Spleen (tissue), 13 donors: ENCODE measurements at places on chromosomes 2 and 18. TPM values are rescaled to one million over a fixed set of nuclear protein-coding genes. Genes with fewer than 3 reads are reported as not detected.

DNA sequence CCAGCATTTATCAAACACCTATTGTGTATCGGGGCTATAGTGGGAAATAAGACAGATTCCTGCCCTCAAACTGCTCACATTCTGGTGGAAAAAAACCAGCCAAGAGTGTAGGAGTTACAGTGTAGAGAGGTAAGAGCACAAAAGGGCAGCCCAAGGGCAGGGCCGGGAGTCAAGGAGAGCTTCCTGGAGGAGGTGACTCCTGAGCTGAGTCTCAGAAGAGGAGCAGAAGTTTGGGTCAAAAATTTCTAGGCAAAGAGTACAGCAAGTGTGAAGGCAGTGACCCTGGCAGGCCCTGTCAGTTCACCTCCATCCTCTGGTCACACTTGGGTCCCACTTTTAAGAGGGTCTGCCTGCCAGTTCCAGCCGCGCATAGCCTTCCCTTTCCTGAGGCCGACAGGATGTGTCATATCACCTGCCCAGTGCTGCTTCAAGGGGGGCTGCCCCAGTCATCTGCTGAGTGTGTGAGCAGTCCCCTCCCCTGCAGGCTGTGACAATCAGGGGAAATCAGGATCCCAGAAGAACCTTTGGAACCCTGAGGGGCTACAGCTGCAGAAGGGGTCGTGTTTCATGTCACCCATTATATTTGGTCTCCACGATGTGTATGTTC, 118.4 kb downstream of the GLI2 start:
- H3K4me3 ChIP-seq: no peak overlapping the region
- DNase-seq: peak; percentile 63
- H3K27me3 ChIP-seq: no peaks in the 10 kb centered on the region
- H3K27ac ChIP-seq: no peak overlapping the region

HOXD10 gene
- total RNA-seq: not detected

CPLX4 gene
- not detected for total RNA-seq

DNA sequence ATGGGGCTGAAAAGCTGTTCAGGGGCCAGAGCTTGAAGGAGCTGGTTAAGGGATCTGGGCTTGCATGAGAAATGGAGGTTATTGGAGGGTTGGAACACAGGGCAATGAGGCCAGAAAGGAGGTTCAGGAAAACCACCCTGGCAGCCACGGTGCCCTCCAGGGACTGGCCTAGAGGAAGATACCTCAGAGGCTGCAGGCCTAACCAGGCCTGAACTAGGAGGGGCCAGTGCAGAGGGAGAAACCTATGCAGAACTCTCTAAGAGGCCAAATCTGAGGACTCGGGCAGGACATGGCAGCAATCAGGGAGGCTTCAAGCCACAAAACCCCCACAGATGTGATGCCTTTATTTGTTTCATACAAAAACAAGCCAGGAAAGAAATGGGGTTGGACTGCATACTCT, 66.8 kb downstream of the BIN1 start:
- no peak overlapping the region for H3K27ac ChIP-seq
- no peaks in the 10 kb centered on the region for H3K27me3 ChIP-seq
- no peak for DNase-seq

DNA sequence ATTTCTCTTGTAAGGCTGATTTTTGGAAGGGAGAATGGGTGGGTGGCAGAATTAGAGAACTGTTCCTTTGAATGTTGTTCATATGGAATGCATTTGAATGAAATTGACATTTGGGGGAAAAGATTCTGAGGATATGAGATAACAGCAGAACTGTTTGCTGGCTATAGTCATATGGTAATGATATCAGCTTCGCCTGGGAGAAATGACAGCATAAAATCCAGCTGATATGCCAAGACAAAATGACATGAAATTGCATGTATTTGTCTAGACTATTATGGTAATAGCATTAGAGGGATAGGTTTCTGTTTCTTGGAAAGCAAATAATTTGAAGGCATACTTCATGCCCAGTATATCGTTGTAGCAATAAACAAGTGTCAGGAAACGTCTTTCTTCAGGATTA, 150.8 kb upstream of the SPATS2L start:
- no peak overlapping the region for H3K27ac ChIP-seq
- H3K4me3 ChIP-seq: no peak overlapping the region
- DNase-seq: no peak
- H3K4me1 ChIP-seq: no peaks in the 10 kb centered on the region
- no peaks in the 10 kb centered on the region for H3K27me3 ChIP-seq

ST8SIA5 gene
- total RNA-seq: not detected

- H3K27ac ChIP-seq: no peak overlapping the region
- H3K36me3 ChIP-seq: no peaks in the 10 kb centered on the region
- no peak overlapping the region for H3K4me3 ChIP-seq
These were observed 211.7 kb upstream of the REV1 start for GRCh38 chr2:99701503-99701902.

LANCL1 gene
- 35.6 TPM for total RNA-seq

TRAPPC8 gene
- 62.5 TPM for total RNA-seq

RBM45 gene
- 14.4 TPM for total RNA-seq

HES6 gene
- total RNA-seq: 3.9 TPM

- no peak for DNase-seq
- H3K36me3 ChIP-seq: no peaks in the 10 kb centered on the region
- H3K27ac ChIP-seq: peak overlapping the region; percentile 27
- no peaks in the 10 kb centered on the region for H3K27me3 ChIP-seq
- H3K4me3 ChIP-seq: no peak overlapping the region
- H3K4me1 ChIP-seq: no peaks in the 10 kb centered on the region
These were observed 24.6 kb downstream of the CDH2 start for GRCh38 chr18:28152354-28152753.

- H3K4me3 ChIP-seq: no peak overlapping the region
- peak; percentile 38 for DNase-seq
- no peaks in the 10 kb centered on the region for H3K4me1 ChIP-seq
- H3K27me3 ChIP-seq: no peaks in the 10 kb centered on the region
- no peaks in the 10 kb centered on the region for H3K36me3 ChIP-seq
These were observed 248.7 kb upstream of the MYT1L start for GRCh38 chr2:2579814-2580213.
